Suprapubic skin (tissue), 4 donors: ENCODE measurements at places on chromosomes 11 and 22. TPM values are rescaled to one million over a fixed set of nuclear protein-coding genes. Genes with fewer than 3 reads are reported as not detected.

The EHF gene
- total RNA-seq = 138 TPM

The CRYBA4 gene
- total RNA-seq = not detected

The CCDC87 gene
- not detected for total RNA-seq

The STX5 gene
- 26.8 TPM for total RNA-seq

The ANGPTL5 gene
- total RNA-seq = 2.3 TPM

The HEPHL1 gene
- 2.6 TPM for total RNA-seq

The DERL3 gene
- total RNA-seq = 0.94 TPM

The GGT5 gene
- total RNA-seq = 38.8 TPM

The MICAL3 gene
- 57.1 TPM for total RNA-seq

The KRTAP5-10 gene
- total RNA-seq = 5.9 TPM

The SYT8 gene
- total RNA-seq = 179 TPM

The HMOX1 gene
- 59.5 TPM for total RNA-seq

The KRTAP5-1 gene
- 1.2 TPM for total RNA-seq

The OR5P2 gene
- total RNA-seq = 2.0 TPM

The ASCL2 gene
- total RNA-seq = 11.4 TPM
